ENCODE measurements at places on chromosomes 16 and 17. TPM values are rescaled to one million over a fixed set of nuclear protein-coding genes. Genes with fewer than 3 reads are reported as not detected.

Gene GLIS2
- 7.7 TPM for polyA plus RNA-seq

Gene LRRC37A3
- polyA plus RNA-seq: 1.1 TPM

Gene SUPT4H1
- 92.7 TPM for polyA plus RNA-seq

Gene SOX9
- polyA plus RNA-seq: 12.1 TPM

Gene STH
- polyA plus RNA-seq: not detected

DNA sequence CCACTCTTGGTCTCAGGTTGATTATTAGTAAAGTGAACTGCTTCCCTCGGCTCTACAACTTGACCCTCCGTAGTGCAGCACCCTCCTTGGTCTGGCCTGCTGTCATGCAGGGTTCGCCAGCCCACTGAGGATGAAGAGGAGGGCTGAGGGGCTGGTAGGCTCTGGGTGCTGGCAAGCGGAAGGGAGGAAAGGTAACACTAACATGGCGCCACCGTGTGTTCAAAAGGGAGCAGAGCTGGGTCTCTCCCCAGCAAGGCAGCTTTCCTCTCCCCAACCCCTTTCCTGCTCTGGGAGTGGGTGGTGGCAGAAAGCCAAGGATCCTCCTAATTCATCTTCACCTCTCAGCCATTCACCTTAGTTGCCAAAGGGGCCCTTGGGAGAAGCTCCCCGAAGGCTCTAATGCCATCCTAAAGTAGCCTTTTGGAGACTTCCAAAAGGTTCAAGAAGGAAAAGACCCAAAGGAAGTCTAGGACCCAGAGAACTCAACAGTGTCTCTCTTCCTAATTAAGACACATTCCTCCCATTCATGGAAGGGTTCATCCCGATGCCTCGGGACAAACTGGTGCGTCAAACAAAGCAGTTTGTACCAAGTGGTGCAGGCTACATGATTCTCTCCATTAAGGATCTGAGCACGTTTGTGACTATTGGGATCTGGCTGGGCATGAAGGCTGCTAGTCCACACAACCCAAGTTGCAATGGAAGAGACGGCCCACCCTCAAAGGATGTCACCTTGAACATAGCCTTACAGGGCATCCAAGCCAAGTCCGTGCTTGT is 90.8 kb upstream of the TOB1 start:
- peak; percentile 62 for DNase-seq
- H3K4me3 ChIP-seq: no peak overlapping the region
- H3K4me1 ChIP-seq: peaks cover 37% of the 10 kb centered on the region
- no peaks in the 10 kb centered on the region for H3K27me3 ChIP-seq
- no peak overlapping the region for H3K27ac ChIP-seq

Gene CIBAR2
- polyA plus RNA-seq: not detected

GRCh38 chr16:14111713-14112538 is 40.8 kb downstream of the MRTFB start:
- peak overlapping the region; percentile 11 for H3K27ac ChIP-seq
- H3K4me1 ChIP-seq: peaks cover 49% of the 10 kb centered on the region
- no peak overlapping the region for H3K4me3 ChIP-seq
- DNase-seq: peak; percentile 61

DNA sequence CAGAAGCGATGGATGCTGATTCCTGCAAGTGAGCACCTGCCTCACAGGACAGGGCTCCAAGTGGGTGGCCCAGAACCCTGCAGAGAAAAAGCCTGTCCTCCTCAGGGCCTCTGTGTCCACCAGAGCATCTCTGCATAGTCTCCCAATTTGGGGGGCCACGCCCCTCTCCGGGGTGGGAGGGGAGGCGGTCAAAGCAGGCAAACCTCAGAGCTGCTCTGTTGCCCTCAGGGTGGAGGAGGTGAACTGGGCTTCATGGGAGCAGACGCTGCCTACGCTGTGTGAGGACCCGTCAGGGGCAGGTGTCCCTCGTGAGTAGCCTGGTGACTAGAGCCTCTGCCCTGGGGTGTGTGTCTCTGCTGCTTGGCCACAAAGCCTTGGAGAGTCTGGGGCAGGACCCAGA is 19.3 kb downstream of the TRPV2 start:
- DNase-seq: no peak
- H3K27ac ChIP-seq: no peak overlapping the region
- no peaks in the 10 kb centered on the region for H3K36me3 ChIP-seq
- no peaks in the 10 kb centered on the region for H3K27me3 ChIP-seq
- H3K4me3 ChIP-seq: no peak overlapping the region

DNA sequence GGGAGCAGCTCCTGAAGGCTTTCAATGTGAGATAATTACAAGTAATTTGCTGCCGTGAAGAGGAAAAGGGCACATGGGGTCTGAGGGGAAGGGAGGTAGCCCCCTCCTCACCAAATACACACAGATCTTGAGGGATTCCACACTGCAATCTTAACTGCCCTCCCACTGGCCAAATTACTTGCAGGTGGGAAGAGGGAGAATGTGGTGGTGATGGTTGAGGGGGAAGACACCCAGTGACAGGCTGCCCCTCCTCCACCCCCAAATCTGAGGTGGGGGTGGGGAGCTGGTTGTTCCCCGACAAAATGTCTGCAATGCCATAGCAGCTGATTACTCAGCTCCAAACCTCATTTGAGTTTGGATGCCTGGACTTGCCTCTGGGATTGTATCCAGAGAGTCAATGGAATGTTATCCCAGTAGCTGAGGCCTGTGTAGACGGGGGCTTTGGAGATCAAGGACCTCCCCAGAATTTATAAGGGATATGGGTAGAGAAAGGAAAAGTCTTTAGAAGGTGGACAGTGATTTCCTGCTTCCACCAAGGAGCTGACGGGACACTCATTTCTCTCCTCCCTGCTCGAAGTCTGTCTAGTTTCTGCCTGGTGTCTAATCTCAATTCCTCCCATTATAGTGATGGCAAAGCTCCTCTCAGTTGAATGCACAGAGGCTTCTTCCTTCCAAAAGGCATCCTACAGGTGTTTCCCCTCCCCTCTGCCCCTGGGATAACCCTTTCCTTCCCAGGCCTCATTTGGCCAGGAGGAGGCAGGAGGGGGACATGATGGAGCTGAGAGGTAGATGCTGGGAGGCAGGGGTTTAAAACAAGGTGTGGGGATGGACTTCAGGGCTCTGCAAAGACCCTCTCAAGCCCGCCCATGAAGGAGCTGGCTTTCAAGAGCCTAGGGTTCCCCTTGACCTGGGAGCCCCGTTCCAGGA is 8.7 kb downstream of the DLX4 start:
- H3K36me3 ChIP-seq: no peaks in the 10 kb centered on the region
- peaks cover 49% of the 10 kb centered on the region for H3K27me3 ChIP-seq
- no peak overlapping the region for H3K4me3 ChIP-seq
- DNase-seq: no peak
- no peak overlapping the region for H3K27ac ChIP-seq

DNA sequence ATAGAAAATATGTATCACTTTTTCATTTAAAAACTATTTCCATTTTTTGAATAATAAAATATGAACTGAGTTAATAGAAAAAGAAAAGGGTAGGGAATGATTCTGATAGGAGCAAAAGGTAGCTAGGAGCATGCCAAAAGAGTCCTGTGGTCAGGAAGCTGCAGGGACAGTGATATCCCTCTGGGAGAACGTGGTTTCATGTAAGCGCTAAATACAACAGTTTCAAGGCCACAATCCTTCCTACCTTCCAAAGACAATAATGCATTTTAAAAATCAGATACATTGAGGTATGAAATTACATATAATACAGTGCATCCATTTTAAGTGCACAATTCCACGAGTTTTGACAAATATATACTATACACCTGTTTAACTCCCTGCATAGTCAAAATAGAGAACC is 55.8 kb downstream of the CCDC182 start:
- no peaks in the 10 kb centered on the region for H3K27me3 ChIP-seq
- no peak for DNase-seq
- H3K4me1 ChIP-seq: no peaks in the 10 kb centered on the region
- H3K27ac ChIP-seq: no peak overlapping the region

Gene SMPD3
- 0.07 TPM for polyA plus RNA-seq

Gene ZNF18
- polyA plus RNA-seq: 3.2 TPM

DNA sequence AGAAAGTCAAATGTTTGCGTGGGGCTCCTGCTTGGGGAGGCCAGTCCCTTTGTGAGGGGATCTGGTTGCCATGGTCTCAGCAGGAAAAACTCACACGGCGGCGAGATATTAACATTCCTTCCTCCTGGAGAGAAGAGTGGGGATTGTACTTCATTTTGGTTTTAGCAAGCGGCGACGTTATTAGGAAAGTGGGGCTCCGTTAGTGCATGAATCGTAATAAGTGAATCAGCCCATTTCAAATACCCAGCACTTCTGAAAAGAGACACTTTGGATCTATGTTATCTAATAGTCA is 41.6 kb upstream of the METRNL start:
- no peaks in the 10 kb centered on the region for H3K4me1 ChIP-seq
- peaks cover 27% of the 10 kb centered on the region for H3K36me3 ChIP-seq

DNA sequence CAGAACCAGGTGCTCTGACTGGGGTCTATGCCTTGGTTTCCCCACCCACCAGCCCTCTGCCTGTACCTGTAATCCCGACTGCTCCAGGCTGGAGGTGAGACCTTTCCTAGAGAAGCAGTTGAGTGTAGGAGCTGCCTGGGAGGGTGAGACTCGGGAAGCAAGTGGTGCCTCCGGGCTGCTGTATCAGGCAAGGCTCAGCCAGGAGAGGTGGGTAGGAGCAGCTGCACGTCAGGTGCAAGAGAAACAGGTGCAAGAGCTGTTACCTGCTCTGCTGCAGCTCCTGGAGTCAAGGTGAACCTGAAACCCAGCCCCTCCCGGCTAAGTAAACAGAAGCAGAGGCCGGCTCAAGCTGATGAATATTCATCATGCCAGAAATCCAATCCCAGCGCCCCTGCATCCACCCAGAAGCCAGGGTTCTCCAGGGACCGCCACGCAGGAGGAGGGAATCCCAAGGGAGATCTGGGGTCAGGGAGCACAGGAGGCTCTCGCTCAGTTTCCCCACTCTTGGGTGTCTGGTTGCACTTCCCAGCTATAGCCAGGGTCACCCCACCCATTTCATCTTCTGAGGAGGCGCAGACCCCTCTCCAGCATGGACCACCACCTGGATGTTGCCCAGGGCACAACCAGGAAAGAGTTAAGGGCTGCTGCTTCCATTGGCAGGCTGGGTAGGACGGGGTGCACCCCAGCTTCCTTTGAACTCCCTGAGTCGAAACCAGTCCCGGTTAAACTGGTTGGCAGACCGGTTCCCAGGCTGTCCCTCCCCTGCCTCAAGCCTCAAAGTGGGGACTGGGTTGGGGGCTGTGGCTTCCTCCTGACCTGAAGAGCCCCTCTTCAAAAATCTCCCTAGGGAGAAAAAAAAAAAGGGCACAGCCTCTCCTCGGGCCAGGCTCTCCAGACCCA is at the start of gene PRR15L:
Gene PRR15L, minus strand, starts transcription at position 293 of the 900 bp plus-strand sequence. CDS start 4,649 bp downstream, outside the sequence.
- DNase-seq: no peak
- no peaks in the 10 kb centered on the region for H3K4me1 ChIP-seq
- no peak within 1 kb of the TSS for H3K4me3 ChIP-seq
- H3K27ac ChIP-seq: no peak within 1 kb of the TSS

DNA sequence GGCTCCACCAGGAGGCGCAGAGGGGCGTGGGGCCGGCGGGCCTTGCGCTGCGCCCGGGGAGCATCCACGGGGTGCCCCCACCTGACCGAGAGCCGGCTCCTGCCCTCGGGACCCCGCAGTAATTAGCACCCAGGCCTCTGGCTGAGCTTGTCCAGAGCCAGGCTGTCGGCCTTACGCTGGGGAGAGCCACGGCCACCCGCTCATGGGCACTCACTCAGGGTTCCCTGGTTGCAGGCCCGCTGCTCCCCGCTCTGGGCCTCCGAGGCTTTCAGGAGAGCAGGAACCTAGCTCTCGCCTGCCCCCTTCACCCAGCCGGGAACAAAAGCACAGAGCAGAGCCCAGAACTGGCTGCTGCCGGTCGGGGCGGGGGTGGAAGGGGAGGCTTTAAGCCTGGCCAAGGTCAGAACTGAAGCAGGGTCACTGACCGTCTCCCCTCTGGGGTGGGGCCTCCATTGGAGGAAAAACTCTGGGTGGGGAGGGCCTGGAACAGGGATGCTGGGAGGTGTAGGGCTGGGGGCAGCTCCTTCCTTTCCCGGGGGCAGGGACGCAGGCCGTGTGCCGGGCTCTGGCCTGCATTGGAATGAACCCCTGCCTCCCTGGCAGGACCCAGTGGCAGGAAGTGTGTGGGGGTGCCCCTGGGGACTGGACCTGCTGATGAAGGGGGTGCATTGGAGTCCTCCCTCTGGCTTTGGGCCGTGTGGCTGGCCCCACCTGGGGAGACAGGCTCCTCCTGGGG is 12.3 kb downstream of the GLIS2 start:
- H3K4me1 ChIP-seq: peaks cover 47% of the 10 kb centered on the region
- peak; percentile 90 for DNase-seq
- H3K27ac ChIP-seq: peak overlapping the region; percentile 98
- H3K36me3 ChIP-seq: no peaks in the 10 kb centered on the region

DNA sequence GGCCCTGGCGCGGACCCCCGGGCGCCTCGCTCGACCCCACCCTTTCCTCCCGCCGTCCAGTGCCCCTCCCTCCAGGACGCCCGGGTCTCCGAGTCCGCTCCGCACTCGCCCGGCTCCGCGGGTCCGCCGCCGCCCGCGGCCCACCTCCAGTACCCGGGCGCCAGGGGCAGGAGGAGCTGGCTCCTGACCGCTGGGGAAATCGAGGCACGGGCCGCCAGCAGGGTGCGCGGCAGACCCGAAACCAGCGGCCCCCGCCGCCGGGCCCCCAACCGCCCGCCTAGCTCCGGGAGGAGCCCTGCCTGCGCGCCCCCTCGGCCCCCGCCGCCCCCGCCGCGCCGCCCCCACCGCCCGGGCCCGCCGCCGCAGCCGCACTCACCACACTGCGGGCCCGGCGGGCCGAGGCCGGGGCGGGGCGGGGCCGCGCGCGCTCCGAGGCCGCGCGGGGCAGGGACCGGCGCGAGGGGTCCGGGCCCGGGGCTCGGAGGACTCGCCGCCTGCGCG is 333 bp downstream of the MAFG start:
- H3K36me3 ChIP-seq: peaks cover 7% of the 10 kb centered on the region
- no peak for DNase-seq
- peak overlapping the region; percentile 95 for H3K27ac ChIP-seq
- H3K4me1 ChIP-seq: peaks cover 55% of the 10 kb centered on the region
- H3K4me3 ChIP-seq: peak overlapping the region; percentile 96

GRCh38 chr17:29031488-29031887 is 11.5 kb upstream of the PIPOX start:
- no peaks in the 10 kb centered on the region for H3K4me1 ChIP-seq
- no peak overlapping the region for H3K4me3 ChIP-seq
- H3K27ac ChIP-seq: no peak overlapping the region
- DNase-seq: no peak

- no peak overlapping the region for H3K27ac ChIP-seq
- no peak overlapping the region for H3K4me3 ChIP-seq
- no peaks in the 10 kb centered on the region for H3K36me3 ChIP-seq
- H3K27me3 ChIP-seq: no peaks in the 10 kb centered on the region
Measured at GRCh38 chr16:81767987-81768592, 11.0 kb upstream of the PLCG2 start.

DNA sequence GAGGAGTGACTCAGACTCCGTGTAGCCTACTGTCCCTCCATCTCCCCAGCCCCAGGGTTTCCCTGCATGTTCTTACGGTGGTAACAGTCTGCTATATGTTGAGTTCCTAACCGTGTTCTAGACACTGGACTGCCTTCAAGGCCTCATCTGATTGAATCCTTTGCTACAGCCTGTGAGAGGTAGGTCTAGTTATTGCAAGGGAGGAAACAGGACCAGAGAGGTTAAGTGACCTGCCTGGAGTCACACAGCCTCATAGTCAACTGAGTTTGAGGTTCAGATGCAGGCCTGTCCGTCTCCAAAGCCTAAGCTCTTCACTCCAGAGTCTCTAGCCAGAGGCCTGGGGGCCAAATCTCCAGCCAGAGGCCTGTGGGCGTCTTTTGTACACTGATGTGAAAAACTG is 98.0 kb downstream of the SDR42E1 start:
- H3K27ac ChIP-seq: no peak overlapping the region
- H3K4me3 ChIP-seq: no peak overlapping the region

- no peak overlapping the region for H3K4me3 ChIP-seq
- H3K27ac ChIP-seq: no peak overlapping the region
- no peaks in the 10 kb centered on the region for H3K27me3 ChIP-seq
- H3K36me3 ChIP-seq: no peaks in the 10 kb centered on the region
- peaks cover 10% of the 10 kb centered on the region for H3K4me1 ChIP-seq
- no peak for DNase-seq
Measured at GRCh38 chr16:4097826-4098240, 18.4 kb downstream of the ADCY9 start.

Data from heart left ventricle (tissue), 16 donors.